ENCODE measurements at places on chromosomes 12 and 14. TPM values are rescaled to one million over a fixed set of nuclear protein-coding genes. Genes with fewer than 3 reads are reported as not detected.

- DNase-seq: no peak
These were observed 17.3 kb upstream of the RFLNA start for GRCh38 chr12:124277394-124278241.

GRCh38 chr12:13154027-13154538, 42.4 kb upstream of the EMP1 start:
- DNase-seq: no peak

GRCh38 chr12:39275846-39276245, 167.1 kb downstream of the KIF21A start:
- no peak for DNase-seq

GRCh38 chr14:83779266-83779665, 1750.7 kb upstream of the FLRT2 start:
- DNase-seq: peak; percentile 61

GRCh38 chr12:39072658-39073057, 167.3 kb upstream of the CPNE8 start:
- no peak for DNase-seq

DNA sequence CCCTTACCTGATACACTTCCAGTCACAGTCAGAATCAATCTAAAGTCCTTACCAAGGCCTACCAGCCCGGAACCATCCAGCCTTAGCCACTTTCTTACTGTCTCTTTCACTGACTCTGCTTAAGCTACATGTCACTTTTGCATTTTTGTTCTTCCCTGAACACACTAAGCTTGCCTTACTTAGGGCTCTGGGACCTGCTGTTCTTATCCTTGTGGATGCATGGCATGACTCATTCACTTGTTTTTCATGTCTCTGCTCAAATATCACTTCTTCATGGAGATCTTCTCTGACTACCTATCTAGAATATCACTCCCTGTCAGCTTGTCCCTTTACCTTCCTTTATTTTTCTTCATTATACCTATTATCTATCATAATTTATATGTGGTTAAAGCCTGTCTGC, 65.6 kb upstream of the ZDHHC17 start:
- DNase-seq: peak; percentile 16

GRCh38 chr14:64937821-64938193, 4.7 kb downstream of the GPX2 start:
- peak; percentile 52 for DNase-seq

GRCh38 chr12:49345051-49345824, 1.4 kb upstream of the DNAJC22 start:
- peak; percentile 23 for DNase-seq

- DNase-seq: no peak
These were observed 5.1 kb downstream of the MBIP start for GRCh38 chr14:36315159-36315853.

DNA sequence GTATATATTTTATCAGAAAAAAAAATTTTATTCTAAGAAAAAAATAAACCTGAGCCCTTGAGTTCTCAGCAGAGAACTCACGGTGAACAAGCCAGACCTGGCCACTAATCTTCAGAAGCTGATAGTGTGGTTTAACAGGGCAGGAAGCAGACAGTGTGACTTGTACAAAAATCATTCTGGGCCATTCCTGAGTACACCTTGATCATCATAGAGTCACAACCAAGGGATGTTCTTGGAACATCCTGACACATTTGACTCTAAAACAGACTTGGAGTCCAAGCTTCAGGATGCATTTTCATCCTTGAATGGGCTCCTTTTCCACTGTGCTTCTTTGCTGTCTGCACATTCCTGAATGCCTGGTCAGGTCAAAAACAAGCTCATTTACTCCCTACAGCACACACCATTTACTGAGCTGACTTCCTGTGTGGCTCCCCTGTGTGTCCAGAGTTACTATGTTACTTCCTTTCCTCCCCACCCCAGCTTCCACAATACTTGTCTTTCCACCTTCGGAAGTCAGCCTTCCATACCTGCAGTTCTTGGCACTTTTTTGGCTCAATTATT, 112.0 kb downstream of the ANO6 start:
- peak; percentile 48 for DNase-seq

GRCh38 chr12:6430124-6430989, 14.4 kb upstream of the CD27 start:
- peak; percentile 94 for DNase-seq

DNA sequence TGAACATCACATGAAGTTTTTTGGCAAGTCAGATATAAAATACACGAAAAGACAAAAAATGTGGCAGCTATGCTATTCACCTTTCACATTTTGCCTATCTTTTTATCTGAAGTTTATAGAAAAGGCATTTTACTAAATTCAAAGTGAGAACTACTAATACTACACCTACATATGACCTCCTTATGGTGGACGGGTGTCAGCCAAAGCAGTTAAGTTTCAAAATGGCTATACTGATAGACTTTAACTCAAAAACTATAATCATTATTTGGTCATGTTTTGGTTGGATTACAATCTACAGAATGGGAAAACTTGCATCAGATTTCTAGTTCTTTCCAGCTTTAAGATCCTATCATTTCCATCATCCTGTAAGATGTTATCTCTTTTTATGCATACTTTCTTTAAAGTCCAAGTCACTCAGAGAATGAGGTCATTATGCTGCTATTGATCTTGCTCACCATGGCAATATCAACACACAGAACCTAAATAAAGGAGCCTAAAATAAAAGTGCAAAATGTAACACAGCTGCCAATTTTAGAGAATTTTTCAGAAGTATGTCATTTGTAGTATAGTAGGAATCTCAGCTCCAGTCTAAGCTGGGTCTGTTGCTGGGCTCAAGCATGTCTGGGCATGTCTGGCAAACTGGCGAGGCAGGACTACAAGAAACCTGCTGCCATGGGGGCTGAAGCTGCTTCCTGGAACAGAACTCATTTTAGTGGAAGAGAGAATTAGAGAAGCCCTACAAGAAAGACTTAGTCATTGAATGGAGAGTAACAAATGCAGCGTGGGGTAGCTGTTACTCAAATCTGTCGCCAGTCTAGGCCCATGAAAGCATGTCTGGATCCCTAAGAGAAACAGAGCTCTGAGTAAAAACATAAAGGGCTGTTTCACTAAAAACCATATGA, 7.6 kb upstream of the AEBP2 start:
- peak; percentile 21 for DNase-seq

DNA sequence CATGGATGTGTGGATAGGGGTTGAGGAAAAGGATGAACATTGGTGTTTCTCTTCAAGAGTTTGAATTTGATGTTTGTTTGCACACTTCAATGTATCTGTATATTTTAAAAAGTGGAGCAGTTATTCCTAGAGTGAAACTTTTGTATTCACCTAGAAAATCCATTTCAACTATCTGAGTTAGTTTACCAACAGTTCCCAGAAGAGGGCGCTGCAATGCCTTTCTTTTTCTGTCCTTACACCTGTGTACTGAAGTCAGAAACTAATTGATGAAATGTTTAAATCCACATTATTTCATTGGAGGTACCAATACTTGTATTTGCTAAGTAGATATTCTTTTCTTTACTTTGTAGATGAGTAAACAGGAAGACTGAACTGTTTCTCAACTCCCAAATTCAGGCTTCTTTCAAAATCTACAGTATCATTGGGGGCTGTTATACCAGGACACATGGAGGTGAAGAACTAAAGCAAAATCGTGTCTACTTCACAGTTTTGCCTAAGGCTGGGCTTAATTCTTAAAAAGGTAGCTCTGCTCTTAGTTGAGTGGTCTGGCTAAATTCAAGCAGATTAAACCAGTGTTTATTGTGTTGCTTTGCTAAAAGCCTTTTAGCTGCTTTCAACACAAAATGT, 26.6 kb upstream of the KLRB1 start:
- peak; percentile 77 for DNase-seq

GRCh38 chr14:79294499-79294898, 916.8 kb downstream of the DIO2 start:
- peak; percentile 36 for DNase-seq

DNA sequence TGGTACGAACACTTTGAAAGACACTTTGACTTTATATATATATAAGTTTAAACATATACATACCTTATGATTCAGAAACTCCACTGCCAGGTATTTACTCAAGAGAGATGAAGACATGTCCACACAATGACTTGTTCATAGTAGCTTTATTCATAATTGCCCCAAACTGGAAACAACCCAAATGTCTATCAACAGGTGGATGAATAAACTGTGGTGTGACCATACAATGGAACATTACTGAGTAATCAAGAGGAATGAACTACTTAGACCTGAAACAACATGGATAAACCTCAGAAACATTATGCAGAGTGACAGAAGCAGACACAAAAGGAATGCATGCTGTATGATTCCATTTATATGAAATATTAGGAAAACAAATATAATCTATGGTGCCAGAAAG, 71.1 kb downstream of the PPP1R36 start:
- peak; percentile 98 for DNase-seq

GRCh38 chr12:51620448-51620847, 29.4 kb downstream of the SCN8A start:
- DNase-seq: no peak

DNA sequence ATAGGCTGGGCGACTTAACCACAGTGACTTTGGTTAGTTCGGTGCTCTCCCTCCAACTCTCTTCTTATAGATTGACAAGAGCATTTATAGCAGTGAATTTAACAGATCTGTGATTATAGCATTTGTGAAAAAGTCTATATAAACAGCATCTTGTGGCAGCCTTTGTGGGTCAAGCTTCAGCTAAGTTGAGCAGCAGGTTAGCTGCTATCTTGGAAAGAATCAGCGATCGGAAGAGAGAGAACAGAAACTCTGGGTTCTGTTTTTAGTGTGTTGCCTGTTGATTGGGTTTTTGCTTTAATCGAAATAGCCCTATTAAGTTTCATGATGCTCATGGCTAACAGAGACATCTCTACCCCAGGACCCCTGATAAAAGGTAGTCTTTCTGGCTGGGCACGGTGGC, 20.2 kb downstream of the EVL start:
- no peak for DNase-seq

- no peak for DNase-seq
These were observed 9.5 kb downstream of the ETFBKMT start for GRCh38 chr12:31669020-31669419.

GRCh38 chr14:26685401-26685800, 87.6 kb upstream of the NOVA1 start:
- no peak for DNase-seq

GRCh38 chr14:58362798-58363412, 32.8 kb upstream of the TOMM20L start:
- peak; percentile 85 for DNase-seq

GRCh38 chr14:102103062-102103695, 16.3 kb upstream of the HSP90AA1 start:
- DNase-seq: no peak

GRCh38 chr12:111201036-111201435, 167.9 kb downstream of the PHETA1 start:
- DNase-seq: no peak

DNA sequence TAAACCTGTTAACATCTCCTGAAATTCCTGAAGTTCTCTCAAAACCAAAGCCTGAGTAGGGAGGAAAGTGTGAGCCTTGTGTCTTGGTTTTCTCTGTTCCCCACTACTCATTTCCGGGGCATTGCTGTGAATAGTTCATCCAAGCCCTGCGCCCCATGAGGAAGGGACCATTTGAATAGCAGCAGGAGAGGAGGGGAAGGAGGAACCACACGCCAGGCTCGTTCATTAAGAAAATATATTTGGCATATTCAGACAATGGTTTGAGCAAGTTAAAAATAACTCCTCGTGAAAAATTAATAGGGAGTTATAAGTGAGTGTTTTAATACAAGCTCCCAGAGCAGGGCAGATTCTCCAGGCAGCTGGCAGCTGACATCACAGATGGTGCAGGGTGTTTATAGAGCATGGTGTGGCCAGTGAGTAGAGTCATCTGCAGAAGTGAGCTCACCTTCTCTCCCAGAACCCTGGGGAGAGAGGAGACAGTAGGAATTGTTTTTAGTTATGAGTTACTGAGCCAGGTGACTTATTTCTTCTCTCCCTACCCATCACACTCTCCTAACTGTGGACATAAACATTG, 29.5 kb upstream of the CISTR start:
- no peak for DNase-seq

DNA sequence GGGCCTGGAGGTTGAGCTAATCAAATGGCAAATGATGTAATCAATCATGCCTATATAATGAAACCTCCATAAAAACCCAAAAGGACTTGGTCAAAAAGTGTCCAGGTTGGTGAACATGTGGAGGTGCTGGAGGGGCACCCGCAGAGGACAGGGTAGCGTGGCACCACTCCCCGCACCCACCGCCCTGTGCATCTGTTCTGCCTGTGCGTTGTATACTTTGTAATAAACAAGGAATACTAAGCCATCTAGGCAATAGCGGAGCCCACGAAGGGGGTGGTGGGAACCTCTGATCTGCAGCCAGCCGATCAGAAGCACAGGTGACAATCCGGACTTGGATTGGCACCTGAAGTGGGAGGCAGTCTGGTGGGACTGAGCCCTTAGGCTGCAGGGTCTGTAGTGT, 75.8 kb upstream of the GPR68 start:
- DNase-seq: no peak

DNA sequence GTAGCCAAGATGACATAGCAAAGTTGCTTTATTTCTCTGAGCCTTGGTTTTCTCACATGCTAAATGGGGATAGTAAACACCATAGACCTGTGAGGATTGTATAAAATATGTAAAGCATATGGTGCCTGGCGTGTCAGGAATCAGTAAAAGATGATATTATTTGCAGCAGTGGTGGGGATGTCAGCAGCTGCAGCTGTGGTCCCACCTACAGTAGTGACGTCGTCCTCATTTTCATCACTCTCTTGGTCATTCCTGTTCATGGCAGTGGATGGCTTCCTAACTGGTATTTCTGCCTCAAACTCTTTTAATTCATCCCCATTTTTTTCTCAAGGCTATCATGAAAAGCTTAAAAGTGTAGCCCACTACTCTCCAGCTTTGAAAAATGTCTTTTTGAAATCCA, 12.1 kb downstream of the BMAL2 start:
- DNase-seq: no peak

- no peak for DNase-seq
These were observed 768.3 kb upstream of the ATXN7L3B start for GRCh38 chr12:73769337-73769736.

The GLIPR1L1 gene
- not detected for total RNA-seq

The KRT73 gene
- not detected for total RNA-seq

The PLD4 gene
- not detected for total RNA-seq

The BEST3 gene
- total RNA-seq: 0.55 TPM

The LYSET gene
- total RNA-seq: 6.9 TPM

The CD69 gene
- 0.75 TPM for total RNA-seq

The SUSD6 gene
- total RNA-seq: 9.3 TPM

The FBRSL1 gene
- total RNA-seq: 62.3 TPM

The TCL1B gene
- not detected for total RNA-seq

The FOXG1 gene
- total RNA-seq: not detected

The ULK1 gene
- total RNA-seq: 29.5 TPM

The MGAT4C gene
- total RNA-seq: not detected

The ACVRL1 gene
- total RNA-seq: 0.40 TPM

The DNAH10 gene
- 0.15 TPM for total RNA-seq

The AKAP5 gene
- total RNA-seq: 0.58 TPM

The CYP27B1 gene
- 8.6 TPM for total RNA-seq

The TAS2R30 gene
- total RNA-seq: 0.66 TPM

The GPD1 gene
- total RNA-seq: 0.11 TPM

The ERC1 gene
- 16.0 TPM for total RNA-seq

The ADAMTS20 gene
- total RNA-seq: 1.6 TPM

The NRXN3 gene
- 1.7 TPM for total RNA-seq

The ITGB7 gene
- 3.4 TPM for total RNA-seq
